ENCODE measurements at places on chromosomes 1 and 21.

- no peak for DNase-seq
Measured at GRCh38 chr1:234460652-234461051, 18.3 kb downstream of the TARBP1 start.

GRCh38 chr21:21907271-21907670, 909.1 kb downstream of the NCAM2 start:
- DNase-seq: no peak

DNA sequence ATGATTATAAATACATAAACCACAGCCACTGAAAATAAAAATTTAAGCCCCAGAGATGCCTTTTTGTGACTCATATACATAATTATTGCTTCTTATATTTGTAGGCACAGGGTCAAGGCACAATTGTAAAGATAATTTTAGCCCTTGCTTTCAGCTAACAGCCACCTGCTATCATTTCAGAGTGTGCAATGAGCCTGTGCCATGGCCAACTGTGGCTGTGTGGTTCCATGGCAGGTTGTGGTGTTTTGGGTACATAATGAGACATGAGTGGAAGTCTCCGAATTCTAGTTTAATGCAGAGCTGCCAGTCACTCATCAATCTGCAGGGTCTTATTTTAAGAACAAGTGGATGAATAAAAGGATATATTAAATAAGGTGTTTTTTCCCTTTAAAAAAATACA, 346.9 kb upstream of the SNX7 start:
- DNase-seq: no peak

GRCh38 chr1:57218487-57219079, 205.3 kb downstream of the DAB1 start:
- DNase-seq: no peak

DNA sequence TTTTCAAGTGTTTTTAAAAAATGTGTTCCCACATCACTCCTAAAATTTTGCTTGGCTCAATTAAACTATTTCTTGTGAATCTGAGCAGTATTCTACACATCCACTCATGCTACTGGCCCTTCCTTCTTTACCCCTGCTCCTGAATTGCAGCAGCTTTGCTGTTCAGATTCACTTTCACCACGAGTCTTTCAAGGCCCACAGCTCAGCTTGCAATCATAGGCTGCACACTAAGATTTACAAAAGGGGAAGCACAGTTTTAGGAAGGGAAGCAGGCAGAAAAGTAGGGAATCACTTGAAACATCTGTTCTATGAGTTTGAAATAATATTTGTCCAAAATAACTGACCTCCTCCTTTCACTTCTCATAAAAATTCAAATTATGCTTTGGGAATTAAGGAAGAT, 70.9 kb upstream of the EDEM3 start:
- DNase-seq: no peak

GRCh38 chr1:117565076-117565556, 40.7 kb upstream of the TENT5C start:
- DNase-seq: no peak

GRCh38 chr1:184552446-184552845, 165.6 kb downstream of the C1orf21 start:
- DNase-seq: no peak

DNA sequence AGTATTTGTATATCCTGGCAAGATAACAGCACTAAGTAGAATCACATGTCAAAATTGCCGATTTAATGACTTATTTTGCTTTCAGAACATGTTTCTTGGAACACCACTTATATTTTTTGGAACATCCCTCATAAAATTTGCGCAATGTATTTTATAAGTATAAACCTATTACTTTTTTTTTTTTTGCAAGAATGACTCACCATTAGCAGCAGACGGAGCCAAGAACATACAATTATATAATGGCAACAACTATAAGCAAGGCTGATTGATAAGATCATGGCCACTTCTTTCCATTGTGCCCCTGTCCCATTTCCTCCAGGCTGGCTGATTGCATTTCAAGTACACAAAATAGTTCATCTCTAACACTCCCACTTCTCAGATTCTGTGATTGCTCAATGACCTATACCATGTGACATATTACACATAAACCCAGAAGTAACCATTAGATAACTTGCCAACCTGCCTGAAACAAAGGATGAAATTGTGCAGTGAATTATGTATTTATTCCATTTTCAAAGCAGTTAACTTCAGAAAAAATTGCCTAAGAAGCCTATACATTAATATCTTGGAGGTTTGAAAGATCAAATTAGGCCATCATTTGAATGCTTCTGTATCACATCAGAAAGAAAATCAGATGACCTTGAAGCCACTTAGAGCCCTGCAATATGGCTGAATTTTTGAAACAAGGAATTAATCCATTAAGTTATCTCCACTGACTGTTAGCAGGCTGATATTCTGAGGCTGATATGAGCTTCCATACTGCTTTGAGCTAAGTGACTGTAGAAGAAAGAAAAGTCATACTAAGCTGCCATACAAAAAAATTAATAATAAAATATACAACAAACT, 77.8 kb upstream of the PRMT6 start:
- no peak for DNase-seq

GRCh38 chr1:168453056-168453455, 90.7 kb downstream of the XCL2 start:
- DNase-seq: no peak

DNA sequence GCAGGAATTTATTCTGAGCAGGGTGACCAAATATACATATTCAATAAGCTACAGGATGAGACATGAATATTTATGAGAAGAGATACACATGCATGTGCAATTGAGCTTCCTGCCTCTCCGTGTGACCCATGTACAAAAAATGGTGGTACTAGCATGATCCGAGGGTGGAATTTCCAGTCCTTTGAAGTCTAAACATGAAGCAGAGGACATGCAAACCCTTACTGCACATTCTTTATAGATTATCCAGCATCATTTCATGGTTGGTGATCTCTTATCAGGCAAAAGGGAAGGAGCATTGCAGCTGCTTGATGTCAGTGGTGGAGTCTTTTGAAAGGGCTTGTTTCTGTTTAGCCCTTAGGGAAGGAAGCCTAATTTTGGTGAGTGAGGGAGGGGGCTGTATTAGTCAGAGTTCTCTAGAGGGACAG, 448.6 kb downstream of the SETD4 start:
- DNase-seq: no peak

- no peak for DNase-seq
Measured at GRCh38 chr1:68129536-68130250, 79.3 kb upstream of the DIRAS3 start.

- DNase-seq: no peak
Measured at GRCh38 chr21:24428591-24429199, 1178.6 kb downstream of the MRPL39 start.

DNA sequence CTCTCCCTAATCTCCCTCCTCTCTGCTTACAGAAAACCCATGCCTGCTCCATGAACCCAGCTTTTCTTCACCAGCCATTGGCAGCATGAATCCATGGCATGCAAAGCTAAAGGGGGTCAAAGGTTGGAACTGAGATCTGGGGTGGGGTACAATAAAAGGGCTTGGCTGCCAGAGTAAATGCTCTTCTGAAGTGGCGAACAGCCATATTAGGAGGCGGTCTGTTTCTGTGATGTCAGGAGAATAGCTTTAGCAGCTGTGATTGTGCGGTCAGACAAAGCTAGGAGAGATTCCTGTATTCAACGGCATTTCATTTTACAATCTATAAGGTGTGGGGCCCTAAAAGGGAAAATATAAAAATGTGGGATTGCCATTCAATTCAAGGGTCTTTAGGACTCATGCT, 71.7 kb upstream of the TMPRSS2 start:
- DNase-seq: no peak

GRCh38 chr1:228006034-228006785, 588 bp upstream of the WNT3A start:
- no peak for DNase-seq

DNA sequence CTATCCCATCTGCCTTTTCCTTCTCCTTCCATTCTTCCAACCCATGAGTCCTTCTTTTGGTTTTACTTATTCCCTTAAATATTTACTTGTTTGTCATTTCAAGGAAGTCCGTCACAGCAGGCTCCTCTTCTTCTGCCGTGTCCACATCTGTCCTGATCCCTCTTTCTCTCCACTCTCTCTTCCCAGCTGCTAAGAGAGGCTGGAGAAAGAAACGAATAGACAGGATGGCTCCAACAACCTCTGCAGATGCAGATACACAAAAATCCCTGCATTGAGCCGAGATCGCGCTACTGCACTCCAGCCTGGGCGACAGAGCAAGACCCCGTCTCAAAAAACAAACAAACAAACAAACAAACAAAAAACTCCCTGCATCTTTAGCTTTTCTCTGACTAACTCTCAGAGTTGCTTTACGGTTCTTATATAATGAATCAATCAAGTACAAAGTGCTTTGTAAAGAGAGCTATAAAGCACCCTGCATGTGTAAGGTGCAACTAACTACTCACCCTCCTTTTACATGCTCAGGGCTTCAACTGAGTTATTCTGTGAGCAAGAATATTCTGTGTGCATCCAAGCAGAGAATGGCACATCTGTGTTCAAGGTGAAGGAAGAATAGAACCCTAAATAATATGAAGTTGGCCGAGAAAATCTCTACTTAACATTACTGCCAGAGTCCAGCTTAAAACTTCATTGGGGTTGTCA, 3.8 kb upstream of the SAMD13 start:
- no peak for DNase-seq

- no peak for DNase-seq
Measured at GRCh38 chr1:153417136-153417888, 992 bp downstream of the S100A7A start.

- DNase-seq: no peak
Measured at GRCh38 chr1:200152336-200152735, 124.8 kb downstream of the NR5A2 start.

GRCh38 chr1:88731475-88732269, 47.6 kb downstream of the PKN2 start:
- DNase-seq: peak; percentile 19

- no peak for DNase-seq
Measured at GRCh38 chr1:209743145-209743482, 12.7 kb upstream of the TRAF3IP3 start.

GRCh38 chr1:155313261-155313660, 4.6 kb downstream of the FDPS start:
- no peak for DNase-seq

DNA sequence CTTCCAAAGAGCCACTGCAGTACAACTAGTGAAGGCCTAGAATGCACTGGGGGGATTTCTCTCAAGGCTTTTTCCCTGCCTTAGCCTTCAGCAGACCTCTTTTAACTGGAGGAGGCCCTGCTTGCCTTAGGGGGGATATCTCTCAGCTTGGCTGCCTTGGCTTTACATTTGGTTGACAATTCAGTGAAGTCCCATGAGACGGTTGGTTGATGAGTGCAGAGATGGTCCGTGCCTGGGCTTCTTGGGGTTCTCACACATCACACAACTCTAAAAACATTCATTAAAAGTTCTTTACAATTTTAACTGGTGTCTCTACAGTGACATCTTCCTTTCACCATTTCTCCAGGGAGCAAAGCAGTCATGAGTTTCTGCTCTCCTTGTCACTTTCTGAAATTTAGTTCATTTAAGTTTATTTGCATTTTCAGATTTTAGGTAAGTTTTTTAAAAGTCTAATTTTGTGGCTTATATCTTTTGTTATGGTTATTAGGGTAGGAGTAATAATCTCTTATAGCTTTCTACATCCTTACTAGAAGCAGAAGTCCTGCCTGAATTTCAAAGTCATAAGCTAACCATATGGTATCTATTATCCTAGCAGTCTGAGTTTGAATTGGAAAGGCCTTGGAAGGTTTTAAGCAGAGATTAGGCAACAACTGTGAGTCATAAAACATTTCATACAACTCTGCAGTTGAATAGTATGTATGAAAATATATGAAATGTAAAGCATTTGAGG, 487.6 kb downstream of the DPYD start:
- no peak for DNase-seq

DNA sequence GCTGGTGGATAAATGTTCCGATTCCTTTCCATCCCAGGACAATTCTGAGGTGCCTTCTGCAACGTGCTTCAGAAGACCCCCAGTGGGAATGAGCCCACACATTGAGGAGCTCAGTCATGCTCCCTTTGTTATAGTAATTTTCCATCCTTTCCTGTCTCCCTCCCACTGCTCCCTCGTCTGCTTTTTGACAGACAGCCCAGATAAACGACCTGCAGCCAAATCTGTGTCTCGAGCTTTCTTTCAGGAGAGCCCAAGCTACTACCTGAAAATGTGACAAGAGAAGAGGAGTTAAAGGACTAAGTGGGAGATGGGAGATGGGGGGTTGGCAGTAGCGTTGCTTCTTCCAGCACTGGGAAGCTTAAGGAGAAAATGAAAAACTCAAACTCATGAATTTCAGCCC, 65.9 kb upstream of the LRRN2 start:
- no peak for DNase-seq

- no peak for DNase-seq
Measured at GRCh38 chr1:226610671-226611070, 62.1 kb downstream of the STUM start.

DNA sequence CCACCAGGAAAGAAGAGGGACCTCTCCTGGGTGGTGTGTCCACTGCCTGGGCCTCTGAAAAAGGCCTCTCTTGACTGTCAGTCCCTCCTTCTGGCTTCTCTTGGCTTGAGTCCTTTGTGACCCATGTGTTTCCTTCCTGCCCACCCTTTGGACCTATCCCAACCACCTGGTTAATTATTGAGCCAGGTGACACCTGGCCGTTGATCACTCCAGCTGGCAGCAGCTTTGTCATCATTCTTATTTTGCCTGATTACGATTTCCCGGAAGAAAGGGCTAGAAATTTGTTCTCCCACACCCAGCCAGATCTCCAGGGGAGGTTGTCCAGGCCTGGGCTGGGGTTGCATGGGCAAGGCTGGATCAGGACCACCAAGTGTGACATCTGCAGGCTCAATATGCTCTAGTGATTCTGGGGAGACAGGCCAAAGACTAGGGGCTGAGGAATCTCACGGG, 24.8 kb downstream of the CSF1 start:
- DNase-seq: no peak

GRCh38 chr1:68175621-68176398, 56.5 kb downstream of the WLS start:
- no peak for DNase-seq

DNA sequence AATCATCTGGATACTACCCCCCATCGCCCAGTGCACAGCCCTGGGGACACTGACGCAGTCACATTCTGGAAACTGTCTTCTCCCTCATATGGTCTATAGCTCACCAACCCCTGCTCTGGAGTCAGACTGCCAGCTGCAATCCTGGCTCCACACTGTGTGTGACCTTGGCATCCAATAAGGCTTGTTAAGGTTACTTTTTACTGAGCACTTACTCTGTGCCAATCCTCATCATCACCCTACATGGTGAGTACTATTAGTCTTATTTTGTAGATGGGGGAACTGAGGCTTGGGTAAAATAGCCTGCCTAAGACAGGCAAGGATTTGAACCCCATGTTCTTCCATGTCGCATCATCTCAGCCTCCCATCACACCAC, 34.9 kb downstream of the AHDC1 start:
- DNase-seq: no peak

- DNase-seq: no peak
Measured at GRCh38 chr1:85333186-85333585, 56.8 kb upstream of the BCL10 start.

- peak; percentile 81 for DNase-seq
Measured at GRCh38 chr1:112718691-112719418, 3.7 kb upstream of the PPM1J start.

GRCh38 chr1:175252561-175252960, 60.0 kb upstream of the KIAA0040 start:
- DNase-seq: no peak

- DNase-seq: no peak
Measured at GRCh38 chr1:172069534-172069933, 228.2 kb downstream of the DNM3 start.

- DNase-seq: no peak
Measured at GRCh38 chr1:108560189-108560873, 431 bp downstream of the EEIG2 start.

- no peak for DNase-seq
Measured at GRCh38 chr1:244800821-244801220, 34.6 kb upstream of the COX20 start.

- DNase-seq: no peak
Measured at GRCh38 chr1:10471411-10472219, 714 bp downstream of the DFFA start.

Measured in H54 (cell line).